ENCODE measurements at places on chromosomes 11 and 22.

GRCh38 chr11:443542-444199 is 1.9 kb upstream of the ANO9 start:
- no peak for DNase-seq

DNA sequence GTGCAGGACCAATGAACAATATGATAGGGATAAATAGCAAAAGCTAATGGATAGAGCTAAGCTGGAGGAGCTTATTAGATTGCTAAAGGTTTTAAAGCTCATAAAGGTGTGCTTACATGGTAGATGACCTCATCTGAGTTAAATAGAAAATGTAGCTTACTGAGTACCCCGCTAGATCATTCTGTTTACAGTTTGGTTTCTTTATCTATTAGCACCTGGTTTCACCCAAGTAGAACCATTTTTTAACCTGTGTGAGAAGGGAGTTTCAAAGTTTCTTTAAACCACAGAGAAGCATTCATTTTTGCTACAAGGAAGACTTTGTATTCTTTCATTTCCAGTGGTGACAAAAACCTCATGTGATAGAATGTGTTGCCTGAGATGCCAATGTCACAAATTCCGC is 1778.0 kb downstream of the LRRC4C start:
- no peak for DNase-seq

- DNase-seq: no peak
Measured at GRCh38 chr11:88042238-88042637, 133.0 kb downstream of the RAB38 start.

GRCh38 chr11:109303342-109303741 is 118.6 kb upstream of the C11orf87 start:
- DNase-seq: no peak

DNA sequence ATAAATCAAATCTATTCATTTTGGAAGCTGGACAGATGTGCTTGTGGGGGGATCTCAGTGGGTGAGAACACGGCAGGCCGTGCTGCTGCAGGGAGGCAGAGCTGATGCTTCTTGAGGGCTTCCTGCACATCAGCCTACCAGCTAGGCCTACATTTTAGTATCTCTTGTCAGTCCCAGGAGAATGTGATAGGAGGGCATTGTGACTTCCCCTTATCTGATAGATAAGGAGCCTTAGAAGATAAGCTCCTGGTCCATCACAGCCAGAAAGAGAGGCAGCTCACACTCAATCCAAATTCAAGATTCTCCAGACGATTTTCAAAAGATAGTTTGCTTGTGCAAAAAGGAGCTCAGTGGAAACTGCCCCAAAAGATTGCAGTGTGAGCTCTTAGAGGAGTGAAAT is 89.0 kb downstream of the SHANK2 start:
- DNase-seq: no peak

DNA sequence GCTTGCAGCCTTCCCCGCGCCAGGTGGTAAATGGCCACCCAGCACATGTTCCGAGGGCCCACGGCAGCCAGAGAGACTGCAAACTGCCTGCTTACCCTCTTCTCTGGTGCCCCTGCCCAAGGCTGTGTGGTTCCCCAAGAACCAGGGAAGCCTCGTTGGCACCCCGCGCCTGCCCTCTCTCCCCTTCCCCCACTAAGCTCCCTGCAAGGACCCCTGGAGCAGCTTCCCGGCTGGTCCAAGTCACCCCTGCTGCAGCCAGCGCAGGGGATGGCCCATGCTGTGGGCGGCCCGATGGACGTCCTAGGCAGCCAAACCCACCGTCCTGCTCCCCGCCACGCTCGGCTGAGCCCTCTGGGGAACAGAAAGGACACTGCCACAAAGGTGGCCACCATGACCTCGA is 30.2 kb downstream of the MACROD1 start:
- no peak for DNase-seq

DNA sequence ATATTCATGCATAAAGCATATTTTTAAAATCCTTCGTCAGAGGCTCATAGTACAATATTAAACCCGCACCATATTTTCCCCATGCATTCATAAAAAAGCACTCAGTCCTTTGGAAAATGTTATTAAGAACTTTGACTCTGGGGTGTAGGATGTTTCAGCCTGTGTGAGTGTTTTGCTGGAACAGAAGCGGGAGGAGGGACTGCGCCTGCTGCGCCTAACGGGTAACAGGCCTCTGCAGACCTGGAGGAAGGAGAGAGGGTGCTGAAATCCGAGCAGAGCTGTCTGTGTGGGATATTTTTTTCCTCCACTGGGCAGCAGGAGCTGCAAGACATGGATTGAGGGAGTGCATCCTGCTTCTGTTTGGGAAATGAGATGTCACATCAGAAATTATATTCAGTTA is 483.0 kb downstream of the BRD1 start:
- DNase-seq: no peak

GRCh38 chr11:67632175-67632981 is 2.6 kb upstream of the NUDT8 start:
- DNase-seq: no peak

DNA sequence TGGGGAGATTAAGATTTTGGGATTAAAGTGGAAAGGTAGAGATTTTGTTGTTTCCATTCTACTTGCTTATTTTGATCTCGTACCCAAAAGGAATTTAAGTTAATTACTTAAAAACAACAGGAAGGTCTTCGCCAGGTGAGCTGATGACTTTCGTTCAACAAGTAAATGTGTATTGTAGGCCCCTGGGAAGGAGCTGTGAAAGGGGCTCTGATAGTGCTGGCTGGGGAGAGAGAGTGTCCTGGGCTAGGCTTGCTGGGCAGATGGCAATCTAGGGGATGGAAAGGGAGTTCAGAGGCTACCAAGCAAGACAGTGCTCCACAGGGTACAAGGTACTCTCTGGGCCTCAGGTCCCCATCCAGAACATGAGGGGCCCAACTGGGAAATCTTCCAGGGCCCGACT is 189.4 kb downstream of the CEP164 start:
- DNase-seq: no peak

- DNase-seq: no peak
Measured at GRCh38 chr22:17396516-17396915, 27.3 kb downstream of the CECR2 start.

- no peak for DNase-seq
Measured at GRCh38 chr22:44596396-44597125, 98.5 kb upstream of the RTL6 start.

DNA sequence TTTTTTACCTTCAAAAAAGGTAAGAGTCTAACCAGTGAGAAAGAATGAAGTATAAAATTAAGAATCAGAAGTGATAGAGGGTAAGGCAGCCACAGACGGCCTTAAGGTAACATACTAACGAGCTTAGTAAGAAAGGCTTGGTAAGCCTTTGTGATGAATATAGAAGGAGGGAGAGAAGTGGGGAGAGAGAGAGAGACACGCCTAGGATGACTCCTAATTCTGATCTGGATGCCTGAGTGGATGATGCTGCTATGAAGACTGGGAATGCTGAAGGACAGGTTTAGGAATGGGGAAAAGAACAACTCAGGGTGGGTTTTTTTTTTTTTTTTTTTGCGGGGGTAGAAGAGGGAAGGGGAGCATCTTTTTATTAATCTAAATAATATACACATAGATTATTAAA is 4.8 kb downstream of the FBXO3 start:
- no peak for DNase-seq

GRCh38 chr11:41714101-41714500 is 254.6 kb upstream of the LRRC4C start:
- no peak for DNase-seq
